ENCODE measurements at places on chromosomes 6 and 20.

GRCh38 chr6:5412017-5412416 lies 150.7 kb downstream of the FARS2 start:
- no peak for DNase-seq

- DNase-seq, result no peak
Observed at GRCh38 chr6:51459958-51460357, 627.5 kb downstream of the PKHD1 start.

GRCh38 chr6:111329882-111330633 lies 153.0 kb downstream of the REV3L start:
- DNase-seq, result no peak

GRCh38 chr6:70079241-70079640 lies 212.9 kb downstream of the COL19A1 start:
- no peak for DNase-seq

DNA sequence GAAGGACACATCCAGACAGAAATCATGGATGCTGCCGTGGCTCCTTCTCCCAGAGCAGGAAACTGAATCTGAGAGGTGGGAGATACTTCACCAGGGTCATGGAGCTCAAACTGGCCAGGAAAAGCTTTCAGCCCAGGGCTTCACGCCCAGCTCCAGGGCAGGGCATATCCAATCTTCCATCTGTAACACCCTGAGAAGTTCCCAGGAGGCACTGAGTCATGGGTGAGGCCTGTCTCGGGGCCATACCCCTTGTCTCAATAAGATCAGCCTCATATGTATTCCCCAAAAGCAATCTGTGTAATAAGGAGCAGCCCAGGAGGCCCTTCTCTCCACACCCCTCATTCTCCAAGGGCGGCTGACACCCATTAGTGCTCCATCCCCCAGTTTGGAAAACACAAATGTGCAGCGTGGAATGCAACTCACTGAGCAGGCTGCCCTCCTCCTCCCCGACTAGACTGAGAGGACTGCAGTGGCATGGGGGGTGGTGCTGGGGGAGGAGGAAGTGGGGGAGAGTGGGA lies 439.3 kb upstream of the SULF2 start:
- DNase-seq, result no peak

GRCh38 chr20:49880177-49880576 lies 35.2 kb downstream of the SPATA2 start:
- DNase-seq, result no peak

DNA sequence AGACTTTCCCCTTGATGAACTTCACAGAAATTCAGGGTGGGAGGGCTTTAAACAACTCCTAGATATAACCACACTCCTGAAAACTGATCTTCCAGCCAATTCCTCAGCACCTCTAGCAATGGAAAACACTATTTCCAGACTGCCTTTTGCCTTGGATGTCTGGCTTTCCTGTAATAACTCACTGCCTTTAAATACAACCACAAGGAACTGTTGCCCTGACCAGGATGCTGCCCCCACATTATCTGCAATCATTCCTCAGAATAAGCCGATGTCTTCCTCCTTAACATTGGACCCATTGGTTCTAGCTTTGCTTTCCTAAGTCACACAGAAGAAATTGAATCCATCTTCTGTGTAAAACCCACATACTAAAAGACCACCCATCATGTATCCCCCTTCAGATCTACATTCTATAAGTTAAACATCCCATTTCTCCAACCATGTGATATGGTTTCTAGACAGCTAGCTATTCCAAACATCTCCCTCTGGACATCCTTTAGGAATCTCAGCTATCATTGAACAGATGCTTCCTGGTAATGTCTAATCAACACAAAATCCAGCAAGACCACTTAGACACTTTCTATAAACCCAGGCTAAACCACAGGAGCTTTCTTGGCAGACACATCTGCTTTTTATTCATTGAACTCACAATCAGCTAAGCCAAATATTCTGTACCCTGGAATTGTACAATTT lies 95.9 kb upstream of the KCNQ5 start:
- DNase-seq, result no peak

GRCh38 chr6:119830494-119831295 lies 481.1 kb upstream of the MAN1A1 start:
- no peak for DNase-seq

- peak; percentile 50 for DNase-seq
Observed at GRCh38 chr6:38180586-38180985, 361.1 kb downstream of the ZFAND3 start.

GRCh38 chr20:61662968-61663331 lies 402.7 kb downstream of the TAF4 start:
- no peak for DNase-seq
